ENCODE measurements at places on chromosomes 3 and 15. TPM values are rescaled to one million over a fixed set of nuclear protein-coding genes. Genes with fewer than 3 reads are reported as not detected.

STRIT1 gene
- not detected for total RNA-seq

IQCF5 gene
- total RNA-seq = not detected

ZBTB11 gene
- total RNA-seq = 15.8 TPM

LYZL4 gene
- total RNA-seq = not detected

BCL2A1 gene
- 0.38 TPM for total RNA-seq

COL6A5 gene
- not detected for total RNA-seq
